Right ventricle myocardium inferior (tissue), 1 donor: ENCODE measurements at places on chromosomes 3 and 15.
A peak's percentile ranks its signal among the peaks of the same experiment; 100 is the strongest.

DNA sequence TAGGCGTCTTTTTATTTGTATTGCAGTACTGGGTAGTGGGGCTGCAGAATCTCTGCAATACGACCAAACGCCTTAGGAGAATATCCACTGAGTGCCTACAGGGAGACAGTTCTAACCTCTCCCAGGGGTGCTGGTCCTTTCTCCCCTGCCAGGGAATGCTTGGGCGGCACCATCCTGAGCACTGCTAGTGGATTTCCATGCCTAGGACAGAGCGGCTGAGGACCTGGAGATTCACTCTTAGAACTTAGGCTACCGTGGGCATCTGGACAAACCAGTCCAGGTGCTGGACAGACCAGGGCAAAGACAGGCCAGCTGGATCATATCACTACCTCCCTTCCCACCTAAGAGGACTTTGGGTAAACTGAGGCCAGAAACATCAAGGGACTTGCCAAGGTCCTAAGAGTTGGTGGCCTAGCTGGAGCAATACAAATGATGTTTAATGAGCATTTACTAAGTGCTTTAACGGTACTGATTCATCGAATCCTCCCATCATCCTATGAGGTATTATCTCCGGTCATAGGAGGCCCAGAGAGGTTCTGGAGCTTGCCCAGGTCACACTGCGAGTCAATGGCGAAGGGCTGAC is 902 bp downstream of the TMEM44 start:
- no peak for DNase-seq

- DNase-seq = no peak
Observed at GRCh38 chr3:11622586-11623550, 20.8 kb downstream of the VGLL4 start.

DNA sequence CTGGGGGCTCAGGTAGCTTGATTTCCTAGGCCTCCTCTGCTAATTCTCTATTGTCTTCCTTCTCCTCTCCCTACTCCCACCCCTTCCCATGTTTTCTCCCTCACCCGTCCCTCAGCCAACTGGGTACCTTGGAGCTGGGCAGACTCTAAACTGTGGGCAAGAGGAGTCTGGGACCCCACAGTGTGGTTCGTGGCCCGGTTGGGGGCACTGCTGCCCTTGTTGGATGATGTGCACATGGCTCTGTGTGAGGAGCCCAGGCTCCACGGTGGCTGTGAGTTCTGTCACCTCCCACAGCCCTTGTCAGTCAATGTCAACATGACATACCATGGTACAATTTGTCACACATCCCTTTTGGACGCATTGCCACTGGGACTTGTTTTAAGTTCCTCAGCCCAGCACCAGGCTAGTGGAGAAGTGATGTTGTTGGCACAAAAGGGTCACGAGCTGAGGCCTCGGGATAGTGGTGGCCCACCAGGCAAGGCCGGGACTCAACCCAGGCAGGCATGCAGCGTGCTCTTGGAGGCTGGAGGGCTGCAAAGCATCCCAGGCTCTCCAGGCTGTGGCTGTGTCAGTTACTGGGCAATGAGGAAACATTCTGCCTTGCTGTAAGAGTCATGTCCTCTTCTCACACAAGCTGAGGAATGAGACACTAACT is 142.3 kb downstream of the TLE3 start:
- DNase-seq = no peak

DNA sequence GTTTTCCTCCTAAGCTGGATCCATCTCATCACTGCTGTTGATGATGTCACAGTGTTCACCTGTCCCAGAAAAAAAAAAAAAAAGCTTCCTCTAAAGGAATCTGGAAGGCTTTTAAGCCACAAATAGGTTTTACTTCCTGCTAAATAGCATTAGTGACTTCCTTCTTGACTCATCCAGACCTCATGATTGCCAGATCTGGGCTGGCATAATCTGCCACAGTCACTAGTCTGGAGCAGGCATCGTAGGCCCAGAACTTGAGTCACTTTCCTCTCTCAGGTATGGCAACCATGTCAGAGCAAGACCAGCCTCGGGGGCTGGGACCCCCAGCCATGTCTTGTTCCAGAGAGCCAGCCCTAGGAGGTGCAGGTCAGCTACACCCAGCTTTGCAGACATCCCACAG is 266.5 kb upstream of the CADM2 start:
- peak; percentile 16 for DNase-seq

- no peak for DNase-seq
Observed at GRCh38 chr3:142095841-142096240, 53.5 kb downstream of the TFDP2 start.

DNA sequence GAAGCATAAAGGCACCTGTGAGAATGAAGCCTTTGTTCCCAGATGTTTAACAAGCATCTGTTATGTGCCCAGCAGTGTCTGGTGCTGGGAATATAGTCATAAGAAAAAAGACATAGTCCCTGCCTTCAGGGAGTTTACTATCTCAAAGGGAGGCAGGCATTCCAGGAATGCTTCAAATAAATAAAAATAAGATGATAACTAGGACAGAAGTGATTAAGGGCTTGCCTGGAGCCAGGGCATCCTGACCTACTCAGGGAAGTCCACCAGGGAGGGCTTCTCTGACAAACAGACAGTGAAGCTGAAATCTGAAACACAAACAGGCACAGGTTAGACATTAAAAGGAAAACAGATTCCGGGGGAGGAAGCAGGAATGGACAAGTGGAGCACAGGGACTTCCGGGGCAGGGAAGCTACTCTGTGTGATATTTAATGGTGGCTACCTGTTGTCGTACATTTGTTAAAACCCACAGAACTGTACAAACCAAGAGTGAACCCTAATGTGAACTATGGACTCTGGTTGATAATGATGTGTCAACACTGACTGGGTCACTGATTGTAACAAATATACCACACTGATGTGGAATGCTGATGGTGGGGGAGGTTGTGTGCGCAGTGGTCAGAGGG is 53.3 kb downstream of the ITGB5 start:
- no peak for DNase-seq

DNA sequence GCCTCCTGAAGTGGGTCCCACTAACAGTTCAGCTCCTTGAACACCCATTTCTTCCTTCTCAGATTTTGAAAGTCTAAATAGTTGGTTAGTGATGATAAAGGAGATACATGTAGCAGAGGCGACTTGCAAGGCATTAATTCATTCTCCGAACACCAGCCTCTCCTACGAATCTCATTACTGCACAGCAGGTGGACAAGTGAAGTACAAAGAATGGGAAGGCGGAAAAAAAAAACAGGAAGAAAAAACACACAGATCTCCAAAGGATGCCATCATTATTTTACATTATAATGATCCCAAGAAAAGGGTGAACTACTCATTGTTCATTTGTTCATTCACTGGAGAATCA is 276.5 kb downstream of the MAGI1 start:
- no peak for DNase-seq

- no peak for DNase-seq
Observed at GRCh38 chr15:60652245-60652644, 173.3 kb upstream of the ICE2 start.

- DNase-seq = no peak
Observed at GRCh38 chr3:119161240-119161639, 12.2 kb upstream of the UPK1B start.

DNA sequence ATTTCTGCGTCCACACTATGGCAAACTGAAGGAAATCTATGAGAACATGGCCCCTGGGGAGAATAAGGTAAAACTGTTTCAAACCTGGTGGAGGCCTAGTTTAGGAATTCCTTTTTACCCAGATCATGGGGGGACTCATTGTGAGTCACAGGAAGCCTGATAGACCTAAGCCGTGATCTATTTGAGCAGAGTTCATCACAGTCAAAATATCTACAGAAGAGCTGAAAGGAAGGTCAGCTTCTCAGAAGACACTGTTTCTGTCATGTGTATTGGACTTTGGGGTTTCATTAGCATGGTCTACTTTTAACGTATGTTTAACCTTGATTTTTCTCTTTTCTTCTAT is 1.3 kb downstream of the PSMD2 start:
- DNase-seq = no peak

GRCh38 chr3:54573858-54574257 is 354.0 kb downstream of the LRTM1 start:
- no peak for DNase-seq

DNA sequence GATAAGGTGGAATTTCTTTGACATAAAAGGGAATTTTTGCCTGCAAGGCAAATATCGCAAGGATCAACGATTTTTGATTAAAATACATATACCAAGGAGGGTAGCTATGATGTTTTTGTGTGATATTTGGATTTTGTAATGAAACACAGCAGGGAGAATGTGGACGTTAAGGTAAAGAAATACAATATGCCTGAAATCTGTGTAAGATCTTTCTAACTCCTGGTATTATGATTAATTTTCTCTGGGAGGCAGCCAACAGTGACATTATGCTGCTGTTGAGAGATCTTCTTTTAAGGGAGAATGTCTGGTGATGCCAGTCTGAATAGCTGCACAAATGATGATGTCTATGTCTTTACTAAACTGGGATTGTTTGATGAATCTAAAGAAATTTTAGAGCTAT is 972.2 kb downstream of the SQOR start:
- no peak for DNase-seq

DNA sequence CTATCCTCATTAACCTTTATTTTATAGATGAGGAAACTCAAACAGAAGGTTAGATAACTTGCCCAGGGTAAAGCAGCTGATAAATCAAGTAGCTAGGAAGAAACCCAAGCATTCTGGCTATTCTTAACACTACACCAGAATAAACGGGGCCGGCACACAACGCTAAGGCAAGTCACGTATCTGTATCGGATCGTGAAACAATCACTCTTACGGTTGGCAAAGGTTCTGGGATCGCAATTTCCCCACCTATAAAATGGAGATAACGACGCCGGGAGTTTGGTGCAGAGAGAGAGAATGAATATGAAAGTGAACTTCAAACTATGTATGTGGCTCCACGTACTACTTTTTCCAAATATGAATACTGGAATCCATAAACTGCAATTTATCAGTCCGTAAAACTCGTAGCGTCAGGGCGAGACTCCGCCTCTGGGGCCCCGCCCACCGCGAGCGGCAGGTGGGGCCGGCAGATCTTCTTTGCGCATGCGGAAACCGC is 252 bp upstream of the ARMC8 start:
- peak; percentile 97 for DNase-seq

DNA sequence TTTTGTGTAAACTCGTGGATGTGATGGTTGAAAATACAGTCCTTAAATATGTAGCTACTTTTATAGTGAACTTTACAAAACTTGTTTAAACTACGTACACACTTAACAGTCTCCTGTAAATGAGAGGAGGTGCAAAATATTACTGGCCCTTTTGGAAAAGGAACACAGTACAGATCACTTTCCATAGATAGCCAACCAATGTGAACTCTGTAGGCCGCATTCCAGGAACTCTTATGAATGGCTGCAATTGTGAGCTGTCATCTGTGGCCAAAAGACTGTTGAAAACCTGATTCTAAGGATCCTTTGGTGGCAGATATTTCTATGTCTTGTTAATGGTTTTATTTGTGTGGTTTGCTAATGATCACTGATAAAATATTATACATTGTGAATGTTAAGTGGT is 6.2 kb downstream of the TSC22D2 start:
- DNase-seq = no peak

- no peak for DNase-seq
Observed at GRCh38 chr15:71215126-71215894, 100.0 kb downstream of the THSD4 start.

GRCh38 chr3:107629566-107629965 is 106.8 kb downstream of the BBX start:
- no peak for DNase-seq

- DNase-seq = no peak
Observed at GRCh38 chr3:25911525-25912295, 121.8 kb downstream of the OXSM start.

DNA sequence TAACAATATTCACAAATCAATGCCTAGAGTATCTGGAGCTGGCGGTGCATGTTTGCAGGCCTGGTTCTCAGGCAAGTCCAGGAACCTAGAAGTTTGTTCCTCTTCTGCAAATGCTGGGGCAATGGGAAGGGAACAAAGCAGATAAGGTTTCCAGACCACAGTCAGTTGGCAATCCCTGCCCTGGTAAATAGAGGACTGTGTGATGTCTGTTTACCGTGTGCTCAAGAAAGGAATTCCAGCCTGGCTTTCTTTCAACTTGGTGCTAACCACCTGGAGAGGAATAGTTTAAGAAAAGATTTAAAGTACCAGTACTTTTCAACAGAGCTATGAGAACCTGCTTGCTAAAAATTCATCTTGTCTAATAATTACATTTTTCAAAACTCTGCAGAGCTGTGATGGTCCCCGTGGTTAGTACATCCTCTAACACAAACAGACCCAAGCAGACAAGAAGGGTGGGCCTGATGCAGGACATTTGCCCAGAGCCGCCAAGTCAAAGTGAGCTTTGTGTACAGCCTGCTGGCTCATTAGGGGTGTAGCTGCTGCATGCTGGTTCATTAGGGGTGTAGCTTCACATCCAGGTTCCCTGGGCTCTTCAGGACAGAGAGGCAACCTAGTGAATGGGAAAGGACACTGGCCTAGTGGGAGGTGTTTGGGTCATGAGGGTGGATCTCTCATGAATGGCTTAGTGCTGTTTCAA is 220.5 kb downstream of the SQOR start:
- DNase-seq = no peak

- DNase-seq = no peak
Observed at GRCh38 chr3:47512416-47513124, 942 bp downstream of the ELP6 start.

DNA sequence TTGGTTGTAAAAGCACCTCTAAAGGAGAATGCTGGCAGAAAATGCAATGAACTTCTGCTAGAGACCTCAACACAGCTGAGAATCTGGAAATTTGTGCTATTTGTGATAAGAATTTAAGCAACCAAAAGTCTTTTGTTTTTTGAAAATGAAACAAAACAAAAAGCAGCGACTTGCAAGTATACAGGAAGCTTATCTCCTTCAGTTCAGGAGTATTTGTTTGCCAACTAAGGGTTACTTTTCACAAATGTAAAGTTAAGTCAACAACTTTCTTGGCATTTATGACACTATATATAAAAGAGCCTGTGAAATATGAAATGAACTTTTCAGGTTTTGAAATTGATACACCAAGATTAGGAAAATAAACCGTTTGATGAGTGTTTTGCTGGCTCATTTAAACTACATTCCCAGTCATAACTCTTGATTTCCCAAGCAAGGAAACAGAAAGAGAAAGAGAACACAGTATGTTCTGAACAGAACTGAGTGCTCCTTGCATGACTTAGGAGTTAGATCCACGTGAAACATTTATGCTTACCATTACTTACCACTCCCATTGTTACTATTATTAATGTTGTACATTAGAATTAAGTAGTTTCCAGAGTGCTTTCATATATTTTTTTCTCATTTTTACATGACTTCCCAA is 92.3 kb upstream of the COL8A1 start:
- DNase-seq = no peak

- DNase-seq = no peak
Observed at GRCh38 chr3:179688850-179689249, 36.0 kb downstream of the USP13 start.

GRCh38 chr3:140397847-140398246 is 280.0 kb upstream of the TRIM42 start:
- no peak for DNase-seq

DNA sequence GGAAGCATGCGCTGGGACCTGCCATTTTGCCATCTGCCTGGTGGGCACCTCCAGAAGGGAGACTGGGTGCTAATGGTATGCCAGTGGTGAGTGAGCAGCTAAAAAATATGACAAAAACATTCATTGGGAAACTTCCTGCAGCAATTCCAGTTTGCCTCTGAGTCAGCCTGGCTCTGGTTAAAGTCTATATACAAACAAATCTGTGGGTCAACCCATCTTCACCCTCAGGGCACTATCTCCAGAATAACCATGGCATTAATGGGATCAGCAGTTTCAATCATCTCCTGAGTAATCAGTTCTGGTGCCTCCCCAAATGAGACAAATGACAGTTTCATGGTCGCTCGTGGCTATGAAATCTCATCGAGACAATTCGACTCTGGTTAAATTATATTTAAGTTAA is 21.5 kb downstream of the FRMD4B start:
- DNase-seq = peak; percentile 52
